ENCODE measurements at places on chromosomes 5 and 9.

DNA sequence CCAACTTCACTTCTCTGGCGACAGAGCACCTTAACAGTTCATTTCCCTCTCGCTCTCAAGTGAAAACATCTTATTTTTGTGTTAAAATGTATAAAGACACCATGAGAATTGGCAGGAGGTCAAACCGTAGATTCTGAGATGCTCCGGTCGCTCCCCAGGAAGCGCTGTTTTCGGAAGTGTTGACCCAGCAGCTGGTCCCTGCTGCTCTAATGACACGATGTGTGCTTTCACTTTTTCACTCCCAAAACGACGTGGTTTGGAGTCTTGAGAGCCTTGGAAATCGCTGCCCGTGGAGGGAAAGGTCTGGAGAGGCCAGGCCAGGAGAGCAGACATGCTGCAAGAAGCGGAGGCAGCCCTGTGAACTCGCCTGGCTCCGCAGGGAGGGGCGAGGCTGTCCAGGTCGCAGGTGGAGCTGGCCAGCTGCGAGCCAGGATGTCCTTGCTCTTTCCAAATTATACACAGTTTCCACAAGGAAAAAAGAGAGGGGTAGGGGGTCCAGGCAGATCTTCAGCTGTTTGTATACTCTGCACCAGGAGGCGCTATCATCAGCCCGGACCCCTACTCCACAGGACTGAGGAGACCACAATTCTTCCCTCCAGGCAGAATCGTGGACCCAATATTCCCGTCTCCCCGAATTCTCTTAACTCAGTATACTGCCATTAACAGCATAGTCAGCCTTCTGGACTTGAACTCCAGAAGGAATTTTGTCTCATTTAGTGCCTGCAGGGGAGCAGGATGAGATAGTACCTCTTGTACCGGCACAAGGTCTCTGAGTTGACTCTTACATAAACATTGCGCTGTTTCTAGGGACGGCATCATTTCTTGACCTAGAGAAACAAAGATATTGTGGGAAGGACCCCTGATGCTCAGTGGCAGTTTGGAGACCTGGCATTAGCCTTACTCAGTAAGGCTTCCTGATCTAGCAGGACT lies 248.6 kb upstream of the ANKRD55 start:
- H3K36me3 ChIP-seq = no peaks in the 10 kb centered on the region
- peak overlapping the region; percentile 96 for H3K27ac ChIP-seq
- peaks cover 63% of the 10 kb centered on the region for H3K4me1 ChIP-seq

DNA sequence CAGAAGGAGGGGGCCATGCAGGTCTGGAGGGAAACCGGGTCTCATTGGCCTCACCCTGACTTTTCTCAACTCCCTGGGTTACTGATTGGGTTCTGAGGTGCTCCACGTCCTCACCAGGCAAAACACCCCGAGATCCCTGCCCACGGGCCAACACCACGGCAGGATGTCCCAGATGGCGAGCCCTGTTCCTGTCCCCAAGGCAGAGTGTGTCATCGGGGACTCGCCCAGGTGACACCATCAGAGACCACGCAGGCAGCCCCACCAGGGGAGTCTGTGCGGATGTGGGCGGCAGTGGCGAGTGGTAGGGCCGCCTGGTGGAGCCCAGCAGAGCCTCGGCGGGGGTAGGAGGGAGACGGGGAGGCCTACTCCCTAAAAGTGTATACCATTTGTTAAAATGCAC lies 59.0 kb upstream of the UBAC1 start:
- no peak overlapping the region for H3K4me3 ChIP-seq
- H3K4me1 ChIP-seq = peaks cover 15% of the 10 kb centered on the region
- no peak overlapping the region for H3K27ac ChIP-seq
- DNase-seq = no peak
- H3K36me3 ChIP-seq = peaks cover 20% of the 10 kb centered on the region
- no peaks in the 10 kb centered on the region for H3K27me3 ChIP-seq

DNA sequence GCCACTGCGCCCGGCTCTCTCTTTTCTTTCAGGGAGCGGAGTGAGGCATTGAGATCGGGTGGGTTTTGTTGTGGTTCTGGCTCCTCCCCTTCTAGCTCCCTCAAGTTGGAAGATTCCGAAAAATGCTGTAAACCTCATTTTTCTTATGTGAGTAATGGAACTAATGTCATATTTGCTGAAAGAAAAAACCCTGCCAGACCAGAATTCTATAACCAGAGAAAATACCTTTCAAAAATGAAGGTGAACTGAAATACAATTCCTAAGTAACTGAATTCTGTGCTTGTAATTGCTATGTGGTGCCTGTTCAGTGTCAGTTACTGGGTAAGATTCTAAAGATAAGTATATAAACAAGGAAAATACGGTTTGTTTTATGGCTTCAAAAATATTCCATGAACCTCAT lies 30.9 kb upstream of the CDK20 start:
- no peak overlapping the region for H3K4me3 ChIP-seq
- no peaks in the 10 kb centered on the region for H3K4me1 ChIP-seq
- no peak overlapping the region for H3K27ac ChIP-seq
- no peaks in the 10 kb centered on the region for H3K27me3 ChIP-seq

- peak overlapping the region; percentile 67 for H3K27ac ChIP-seq
- peaks cover 2% of the 10 kb centered on the region for H3K27me3 ChIP-seq
- H3K4me1 ChIP-seq = peaks cover 49% of the 10 kb centered on the region
- no peaks in the 10 kb centered on the region for H3K36me3 ChIP-seq
- DNase-seq = peak; percentile 32
- H3K4me3 ChIP-seq = peak overlapping the region; percentile 70
These were observed 4.6 kb downstream of the SIT1 start for GRCh38 chr9:35646153-35646532.

Measured in HepG2 (cell line).